CD4-positive, CD25-positive, alpha-beta regulatory T cell (primary cell): ENCODE measurements at places on chromosomes 1 and 21. TPM values are rescaled to one million over a fixed set of nuclear protein-coding genes. Genes with fewer than 3 reads are reported as not detected.

GRCh38 chr1:199976496-199977144, 50.9 kb upstream of the NR5A2 start:
- no peaks in the 10 kb centered on the region for H3K27me3 ChIP-seq
- H3K27ac ChIP-seq, result no peak overlapping the region

Gene E2F2
- total RNA-seq, result 13.8 TPM

DNA sequence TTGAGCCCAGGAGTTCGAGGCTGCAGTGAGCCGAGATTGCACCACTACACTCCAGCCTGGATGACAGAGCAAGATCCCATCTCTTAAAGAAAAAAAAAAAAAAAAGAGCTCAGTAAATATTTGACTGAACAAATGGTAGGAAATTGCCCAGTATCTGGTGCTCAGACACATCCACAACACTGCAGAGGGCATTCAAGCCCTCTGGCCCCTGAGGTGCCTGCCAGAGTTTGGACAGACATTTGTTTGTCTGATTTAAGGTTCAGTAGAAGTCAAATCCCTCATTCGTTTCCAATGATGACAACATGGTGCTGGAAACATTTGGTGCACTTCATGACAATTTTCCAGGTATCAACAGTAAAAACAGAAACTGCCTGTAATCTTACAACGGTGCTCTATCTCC, 86.6 kb downstream of the HLCS start:
- no peak overlapping the region for H3K4me3 ChIP-seq
- no peaks in the 10 kb centered on the region for H3K36me3 ChIP-seq

- DNase-seq, result no peak
- no peaks in the 10 kb centered on the region for H3K27me3 ChIP-seq
- H3K27ac ChIP-seq, result no peak overlapping the region
- no peak overlapping the region for H3K4me3 ChIP-seq
These were observed 248.3 kb upstream of the CAMK1G start for GRCh38 chr1:209335178-209335577.

DNA sequence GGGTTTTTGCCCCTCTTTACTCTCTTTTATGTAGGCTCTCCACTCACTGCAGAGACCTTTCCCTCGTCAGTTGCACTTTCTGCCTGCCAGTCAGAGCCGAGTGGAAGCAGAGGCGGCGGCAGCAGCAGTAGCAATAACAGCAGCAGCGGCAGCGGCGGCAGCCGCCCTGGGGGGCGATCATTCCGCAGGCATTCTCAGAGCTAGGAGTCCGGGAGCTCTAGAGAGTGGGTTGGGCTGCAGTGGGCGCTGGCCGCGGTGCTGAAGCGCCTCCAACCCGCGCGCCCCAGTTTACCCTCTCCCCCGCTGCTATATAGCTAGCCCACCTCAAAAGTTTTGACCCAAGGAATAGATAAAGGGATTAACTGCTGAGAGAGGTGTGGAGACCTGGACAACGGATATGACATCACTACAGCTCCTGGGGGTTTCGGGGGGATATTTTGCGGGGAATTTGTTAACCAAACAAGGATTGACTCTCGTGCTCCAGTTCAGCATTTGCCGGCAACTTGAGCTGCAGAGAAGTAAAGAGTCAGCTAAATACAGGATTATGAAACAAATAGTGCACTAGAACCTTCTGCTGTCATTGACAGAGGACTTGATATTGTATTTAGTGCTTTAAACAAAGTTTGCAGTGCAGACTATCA, at the start of gene OLFM3:
Gene OLFM3, minus strand, starts transcription at position 102 of the 641 bp plus-strand sequence.
- H3K27ac ChIP-seq, result no peak within 1 kb of the TSS
- H3K4me3 ChIP-seq, result no peak within 1 kb of the TSS
- DNase-seq, result no peak
- H3K36me3 ChIP-seq, result no peaks in the 10 kb centered on the region
- H3K27me3 ChIP-seq, result no peaks in the 10 kb centered on the region

DNA sequence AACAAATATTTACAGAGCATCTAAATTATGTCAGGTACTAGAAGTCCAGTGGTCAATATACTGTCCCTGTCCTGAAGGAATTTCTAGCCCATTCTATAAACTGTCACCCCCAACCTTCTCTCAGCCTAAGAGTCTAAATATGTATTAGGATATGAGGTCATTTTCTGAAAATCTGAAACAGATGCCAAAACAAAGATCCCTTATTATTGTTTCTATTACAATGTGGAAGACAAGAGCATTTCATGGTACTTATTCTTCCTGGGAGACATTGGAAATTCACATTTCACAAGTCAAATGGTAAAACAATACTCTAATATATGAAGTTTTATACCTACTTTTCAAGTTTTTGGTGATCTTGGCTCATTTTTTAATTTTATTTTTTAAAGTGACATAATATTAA, 2.6 kb downstream of the CLCA1 start:
- no peaks in the 10 kb centered on the region for H3K4me1 ChIP-seq
- no peak overlapping the region for H3K27ac ChIP-seq
- no peak for DNase-seq
